Sciatic nerve (tissue), 2 donors: ENCODE measurements at places on chromosomes 3 and 15.
A peak's percentile ranks its signal among the peaks of the same experiment; 100 is the strongest.

DNA sequence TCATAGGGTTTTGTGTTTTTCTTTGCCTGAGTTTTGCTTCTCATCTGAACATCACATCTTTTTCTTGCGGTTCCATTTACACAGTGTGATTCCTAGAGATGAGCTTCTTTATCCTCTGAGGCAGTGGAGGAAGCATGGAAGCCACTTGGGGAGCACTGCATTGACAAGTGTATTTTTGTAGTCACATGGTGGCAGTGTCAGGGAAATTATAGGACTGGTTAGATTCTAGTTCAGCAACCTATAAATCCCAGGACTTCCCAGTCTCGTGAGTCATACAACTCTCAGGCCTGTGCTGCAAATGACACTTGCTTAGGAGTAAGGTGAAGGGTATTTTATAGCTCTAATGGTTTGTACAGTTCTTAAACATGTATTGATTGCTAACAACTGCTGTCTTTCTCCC is 58.4 kb downstream of the RBM6 start:
- no peak for DNase-seq

GRCh38 chr3:141489203-141489602 is 2.4 kb downstream of the RASA2 start:
- no peak for DNase-seq

GRCh38 chr3:65953301-65953812 is 85.4 kb downstream of the MAGI1 start:
- DNase-seq: no peak

- DNase-seq: no peak
These were observed 38.3 kb downstream of the MYH15 start for GRCh38 chr3:108472001-108472591.

DNA sequence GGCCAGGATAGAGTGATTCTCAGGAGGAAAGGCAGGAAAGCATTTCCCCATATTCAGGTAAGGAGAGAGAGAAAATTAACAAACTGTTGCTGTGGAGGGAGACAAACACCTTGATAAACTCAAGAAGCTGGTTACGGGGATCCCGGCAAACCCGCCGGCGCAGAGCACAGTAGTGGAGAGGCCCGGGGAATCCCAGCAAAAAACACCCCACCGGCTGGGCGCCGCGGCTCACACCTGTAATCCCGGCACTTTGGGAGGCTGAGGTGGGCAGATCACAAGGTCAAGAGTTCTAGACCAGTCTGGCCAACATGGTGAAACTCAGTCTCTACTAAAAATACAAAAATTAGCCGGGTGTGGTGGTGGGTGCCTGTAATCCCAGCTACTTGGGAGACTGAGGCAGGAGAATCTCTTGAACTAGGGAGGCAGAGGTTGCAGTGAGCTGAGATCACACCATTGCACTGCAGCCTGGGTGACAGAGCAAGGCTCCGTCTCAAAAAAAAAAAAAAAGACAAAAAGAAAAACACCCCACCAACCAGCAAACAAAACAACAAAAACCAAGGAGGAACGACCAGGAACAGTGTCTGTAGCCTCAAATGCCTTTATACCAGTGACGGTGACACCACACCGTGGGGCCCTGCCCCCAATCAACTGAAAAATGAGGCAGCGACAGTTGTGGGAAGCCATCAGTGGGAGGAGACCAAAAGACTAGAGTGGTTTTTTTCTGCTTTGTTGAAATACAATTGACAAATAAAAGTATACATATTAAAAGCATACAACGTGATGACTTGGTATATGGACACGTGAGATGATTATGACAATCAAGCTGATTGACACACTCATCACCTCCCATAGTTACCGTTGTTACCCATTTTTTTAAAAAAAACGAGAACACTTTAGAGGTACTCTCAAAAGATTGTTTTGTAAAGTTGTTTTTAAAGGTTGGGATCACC is 40.2 kb upstream of the IDH2 start:
- DNase-seq: no peak

GRCh38 chr15:49415638-49416037 is 7.4 kb upstream of the FGF7 start:
- DNase-seq: no peak

GRCh38 chr3:37492977-37493471 is 318.6 kb upstream of the LRRFIP2 start:
- DNase-seq: no peak

DNA sequence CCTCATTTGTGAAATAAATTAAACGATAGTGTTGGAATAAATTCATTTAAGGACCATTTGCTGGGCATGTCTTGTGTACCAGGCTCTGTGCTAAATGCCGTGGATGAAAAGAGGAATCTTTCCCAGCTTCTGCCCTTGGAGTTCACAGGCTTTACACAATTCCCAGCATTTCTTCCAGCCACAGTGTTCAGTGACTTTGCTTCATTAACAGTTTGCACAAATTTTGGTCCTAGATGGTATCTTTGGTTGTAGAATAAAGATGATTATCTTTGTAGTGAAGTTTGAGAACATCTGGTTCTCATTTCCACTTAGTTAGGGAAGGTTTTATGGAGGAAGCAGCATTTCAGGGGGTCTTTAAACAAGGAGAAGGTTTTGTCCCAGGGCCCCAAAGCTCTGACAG is 100.1 kb downstream of the LRTM1 start:
- no peak for DNase-seq

- peak; percentile 76 for DNase-seq
These were observed at the start of gene CHRD for GRCh38 chr3:184379358-184380184. Gene CHRD, plus strand, starts transcription at chr3:184380054. Its CDS starts 265 bp downstream, at chr3:184380319.

DNA sequence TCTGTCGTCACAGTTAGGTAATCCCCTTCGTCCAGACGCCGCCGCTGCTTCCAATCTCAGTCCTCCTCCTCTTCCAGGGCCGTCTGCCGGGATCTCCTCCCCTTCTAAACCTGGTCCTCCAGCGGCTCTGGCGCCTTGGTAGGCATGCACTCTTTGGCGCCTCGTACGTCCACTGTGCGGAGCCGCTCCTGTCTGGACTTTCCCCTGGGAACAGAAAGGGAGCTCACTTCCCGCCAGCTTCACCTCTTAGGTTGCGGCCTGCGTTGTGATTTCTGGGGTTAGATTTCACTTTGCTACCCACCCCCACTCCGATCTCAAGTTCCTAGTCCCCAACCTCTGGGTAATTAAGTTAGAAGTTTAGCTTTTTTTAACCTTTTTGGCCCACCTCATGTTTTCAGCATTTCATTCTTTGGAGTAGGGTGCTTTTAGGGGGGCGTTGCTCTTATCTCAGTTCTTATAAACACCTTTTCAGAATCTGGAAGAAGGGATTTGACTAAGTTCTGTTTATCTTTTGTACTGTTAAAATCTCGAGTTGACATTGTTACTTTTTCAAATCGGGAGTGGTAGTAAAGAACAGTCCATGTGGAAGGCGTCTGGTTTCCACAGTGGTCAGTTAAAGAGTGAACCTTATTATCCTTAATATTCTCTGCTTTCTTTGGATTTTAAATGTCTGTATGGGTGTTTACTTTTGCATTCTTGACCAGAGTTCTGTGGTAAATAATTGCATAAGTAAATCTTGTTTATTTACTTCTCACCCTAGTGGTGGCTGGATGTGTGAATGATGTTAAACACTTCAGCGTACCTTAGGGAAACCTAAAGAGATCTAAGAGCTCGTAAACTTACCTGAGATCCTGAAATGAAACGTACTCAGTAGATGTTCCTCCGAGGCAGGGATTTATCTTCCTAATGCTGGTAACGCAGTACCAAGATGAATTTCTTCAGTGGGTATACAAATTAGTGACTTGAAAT is 611 bp downstream of the CTDSPL2 start:
- no peak for DNase-seq

GRCh38 chr3:37694284-37694675 is 167.4 kb upstream of the CTDSPL start:
- DNase-seq: no peak

DNA sequence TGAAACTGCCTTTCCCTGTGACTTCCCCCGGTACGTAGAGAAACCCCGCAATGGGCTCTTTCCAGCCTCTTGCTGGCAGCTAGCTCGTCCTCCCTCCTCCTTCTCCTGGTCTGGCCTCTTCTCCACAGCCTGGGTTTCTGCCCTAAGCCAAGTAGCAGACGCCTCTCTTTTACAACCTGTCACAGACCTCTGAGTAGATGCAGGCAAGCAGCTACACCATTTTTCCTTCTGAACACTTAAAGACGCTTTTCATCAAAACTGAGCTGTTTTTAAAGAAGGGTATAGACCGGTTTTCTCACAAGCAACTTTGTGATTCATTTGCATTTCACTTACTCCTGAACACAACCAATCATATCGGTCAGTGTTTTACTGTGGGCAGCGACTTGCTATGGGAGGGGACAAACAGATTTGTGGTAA is 32.0 kb downstream of the ADAMTSL3 start:
- DNase-seq: no peak

- DNase-seq: no peak
These were observed 723.8 kb downstream of the TUSC7 start for GRCh38 chr3:117433427-117433826.

- no peak for DNase-seq
These were observed 35.2 kb upstream of the CDAN1 start for GRCh38 chr15:42772144-42772543.

DNA sequence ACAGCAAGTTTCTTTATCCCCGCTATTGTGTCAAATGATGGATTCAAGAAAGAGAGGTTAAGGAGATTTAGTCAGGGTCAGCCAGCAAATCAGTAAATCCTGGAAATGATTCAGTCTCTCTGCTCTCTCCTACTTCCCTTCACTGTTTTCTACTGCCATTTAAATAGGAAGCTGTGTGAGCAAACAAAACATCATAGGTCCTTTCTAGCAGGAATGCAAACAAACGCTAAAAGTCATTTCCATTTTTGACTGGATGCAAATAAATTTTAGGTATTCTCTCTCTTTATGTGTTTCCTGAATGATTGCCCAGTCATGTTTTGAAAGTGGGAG is 299.4 kb upstream of the RORA start:
- no peak for DNase-seq

DNA sequence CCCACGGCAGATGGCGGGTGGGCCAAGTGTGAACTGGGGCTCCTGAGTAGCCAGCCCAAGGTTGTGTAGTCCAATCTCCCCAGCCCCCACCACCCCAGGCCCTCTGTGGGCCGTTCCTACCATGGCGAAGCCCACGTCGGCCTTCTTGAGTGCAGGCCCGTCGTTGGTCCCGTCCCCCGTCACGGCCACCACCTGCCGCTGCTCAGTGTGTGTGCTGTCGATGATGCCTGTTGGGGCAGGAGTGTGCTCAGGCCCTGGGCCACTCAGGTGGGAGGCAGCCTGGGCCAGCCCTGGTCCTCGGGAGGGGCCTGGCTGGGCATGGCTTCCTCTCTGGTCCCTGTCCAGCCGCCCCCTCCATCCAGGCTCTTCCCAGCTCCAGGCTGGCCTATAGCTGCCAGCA is 25.0 kb upstream of the SEC13 start:
- DNase-seq: no peak

GRCh38 chr3:47394140-47394870 is 13.5 kb downstream of the PTPN23 start:
- DNase-seq: no peak

- no peak for DNase-seq
These were observed 197.1 kb downstream of the SATB1 start for GRCh38 chr3:18228060-18228459.

GRCh38 chr3:169591983-169592644 is 71.4 kb downstream of the MECOM start:
- no peak for DNase-seq

DNA sequence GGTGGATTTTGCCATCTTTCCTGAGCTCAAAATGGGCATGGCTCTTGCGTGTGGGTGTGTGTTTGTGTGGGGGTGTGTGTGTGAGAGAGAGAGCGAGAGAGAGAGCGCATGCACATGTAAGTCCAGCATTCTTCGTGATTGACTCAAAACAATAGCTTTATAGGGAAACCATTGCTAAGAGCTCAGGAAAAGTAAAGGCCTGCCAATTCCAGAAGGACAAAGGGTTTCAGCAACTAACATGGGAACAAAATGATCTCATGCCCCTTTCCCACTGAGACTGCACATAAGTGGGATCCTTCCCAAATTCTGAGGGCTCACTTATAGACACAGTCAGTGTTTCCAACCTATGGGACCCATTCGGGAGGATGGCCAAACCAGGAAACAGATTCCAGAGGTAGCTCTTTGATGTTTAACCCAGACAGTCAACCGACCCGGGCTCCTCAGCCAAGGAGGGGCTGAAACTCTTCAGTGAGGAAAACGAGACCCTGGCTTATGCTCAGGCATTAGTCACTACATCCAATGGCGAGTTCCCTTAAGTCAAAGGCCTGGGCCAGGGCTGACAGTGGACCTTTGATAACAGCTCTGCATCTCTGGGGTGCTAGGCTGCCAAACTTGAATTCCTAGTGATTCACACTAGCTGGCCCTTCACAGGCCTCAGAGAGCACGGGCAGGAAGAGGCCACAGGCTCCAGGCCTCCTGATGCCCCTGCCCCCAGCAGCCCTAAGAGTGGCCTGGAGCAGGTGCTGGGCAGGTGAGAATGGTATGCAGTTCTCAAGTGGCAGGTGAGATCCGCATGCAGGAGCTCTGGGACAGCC is 305.0 kb upstream of the C2CD4B start:
- no peak for DNase-seq

- no peak for DNase-seq
These were observed 30.3 kb upstream of the SETD2 start for GRCh38 chr3:47193871-47194859.

DNA sequence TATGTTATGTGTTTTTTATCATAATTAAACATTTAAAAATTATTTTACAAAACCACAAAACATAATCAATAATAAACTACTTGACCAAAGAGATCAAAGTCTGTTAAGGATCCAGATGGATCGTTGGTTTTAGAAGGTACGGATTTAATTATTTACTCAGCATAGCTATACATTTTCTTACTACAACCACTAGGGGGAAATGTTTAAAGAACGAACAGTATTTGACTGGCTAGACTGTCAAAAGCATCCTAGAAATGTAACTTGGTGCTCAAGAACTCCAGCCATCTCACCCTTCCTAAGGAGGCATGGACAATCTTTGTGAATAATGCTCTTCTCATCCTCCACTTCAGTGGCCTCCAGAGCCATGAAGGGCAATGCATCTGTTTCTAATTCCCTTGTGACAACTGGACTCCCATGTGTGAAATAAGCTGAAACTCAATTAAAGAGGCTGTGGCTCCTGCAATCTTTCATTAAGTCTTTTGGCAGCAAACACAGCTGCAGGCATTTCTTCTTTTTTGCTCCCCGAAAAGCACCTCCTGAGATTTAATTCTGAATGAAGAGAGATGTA is 94.7 kb upstream of the TUSC7 start:
- no peak for DNase-seq

GRCh38 chr3:145776782-145777408 is 384.1 kb downstream of the PLOD2 start:
- no peak for DNase-seq
